NCI-H2171 (cell line): ENCODE measurements at places on chromosomes 6 and 20.

DNA sequence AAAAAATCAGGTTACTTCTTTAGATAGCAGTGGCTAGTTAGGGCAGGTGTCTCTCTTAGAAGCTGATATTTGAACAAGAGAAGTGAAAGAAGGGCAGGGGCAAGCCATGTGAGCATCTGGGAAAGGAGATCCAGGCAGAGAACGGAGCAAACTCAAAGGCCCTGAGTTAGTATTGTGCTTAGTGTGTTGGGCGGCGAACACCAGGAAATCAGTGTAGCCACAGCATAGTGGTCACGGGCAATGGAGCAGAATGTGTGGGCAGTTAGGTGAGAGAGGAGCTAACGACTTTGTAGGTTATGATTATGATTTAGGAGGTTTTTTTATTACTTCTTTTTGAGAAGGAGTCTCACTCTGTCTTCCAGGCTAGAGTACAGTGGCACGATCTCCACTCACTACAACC, 229.3 kb downstream of the TMEM242 start:
- DNase-seq = no peak

DNA sequence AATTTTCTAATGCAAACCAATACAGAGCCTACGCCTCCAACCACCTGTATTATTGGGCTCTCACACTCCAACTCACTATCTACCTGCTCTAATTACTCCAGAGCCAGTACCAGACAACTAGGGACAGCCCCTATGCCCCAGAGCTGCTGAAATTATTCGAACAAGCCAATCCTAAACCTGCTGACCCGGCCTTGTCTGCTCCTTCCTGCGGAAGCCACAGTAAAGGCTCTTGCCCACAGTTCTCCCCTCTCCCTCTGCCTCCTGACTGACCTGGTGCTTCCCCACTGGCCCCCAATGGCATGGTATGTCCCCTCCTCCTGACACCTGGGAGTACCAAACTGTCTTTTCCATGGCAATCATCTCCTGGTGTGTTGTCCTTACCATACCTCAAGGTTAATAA, 4.1 kb upstream of the TOX2 start:
- DNase-seq = no peak

DNA sequence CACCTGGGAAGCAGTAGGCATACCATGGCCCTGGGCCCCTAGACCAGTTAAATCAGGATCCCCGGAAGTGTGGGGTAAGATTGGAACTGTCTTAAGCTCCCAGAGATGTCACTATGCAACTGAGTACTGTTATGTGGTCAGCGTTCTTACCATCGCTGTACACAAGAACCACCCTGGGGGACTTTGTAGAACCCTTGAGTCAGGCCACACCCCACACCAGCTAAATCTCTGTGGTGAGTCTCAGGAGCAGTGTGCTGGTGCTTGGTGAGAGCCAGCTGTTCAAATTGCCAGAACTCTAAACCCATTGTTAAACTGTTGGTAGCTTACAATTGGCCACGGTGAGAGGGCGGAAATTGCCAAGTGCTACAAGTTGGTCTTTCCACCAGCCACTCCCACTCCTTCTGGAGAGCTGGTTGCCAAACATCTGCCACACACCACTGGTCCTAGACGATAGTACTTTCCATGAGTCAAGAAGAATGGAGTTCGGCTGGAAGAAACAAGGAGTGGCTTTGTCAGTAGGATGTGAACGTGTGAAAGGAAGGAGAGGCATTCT, 80.5 kb upstream of the SYNDIG1 start:
- no peak for DNase-seq

GRCh38 chr6:19322691-19323485, 514.3 kb upstream of the ID4 start:
- DNase-seq = no peak

DNA sequence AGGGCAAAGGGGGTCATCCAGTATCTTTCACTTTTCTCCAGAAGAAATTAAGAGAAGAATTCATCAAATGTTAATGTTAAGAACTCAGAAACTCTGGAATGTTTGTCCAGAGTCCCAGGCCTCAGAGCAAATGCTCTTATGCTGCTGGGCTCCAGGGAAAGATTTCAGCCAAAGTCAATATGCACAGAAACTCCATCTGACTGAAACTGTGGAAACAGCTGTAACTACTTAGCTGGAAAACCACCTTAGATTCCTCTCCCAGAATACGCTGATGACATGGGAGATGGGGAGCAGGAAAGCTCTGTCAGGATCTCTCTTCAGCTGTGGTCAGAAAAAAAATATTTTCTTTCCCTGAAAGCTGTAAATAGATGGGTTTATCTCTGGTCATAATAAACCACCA, 559.6 kb downstream of the RFPL4B start:
- no peak for DNase-seq

DNA sequence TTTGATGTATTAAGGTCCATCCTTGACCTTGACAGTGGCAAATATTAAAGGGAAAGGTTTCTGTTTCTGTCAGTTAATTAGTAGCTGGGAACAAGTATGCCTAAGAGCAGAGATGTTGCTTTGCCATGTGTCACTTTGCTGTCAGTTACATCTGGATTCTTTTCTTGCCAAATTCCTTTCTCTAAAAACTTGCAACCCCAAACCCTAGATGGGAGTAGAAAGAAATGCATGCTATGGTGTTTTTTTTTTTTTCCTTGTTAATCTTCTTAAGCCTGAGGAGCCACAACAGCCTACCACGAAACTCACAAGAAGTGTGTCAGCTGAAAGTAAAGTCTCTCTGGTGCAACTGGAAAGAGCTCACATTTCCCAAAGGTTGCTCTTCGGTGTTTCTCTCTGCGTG, 18.0 kb upstream of the CLDN20 start:
- DNase-seq = no peak

DNA sequence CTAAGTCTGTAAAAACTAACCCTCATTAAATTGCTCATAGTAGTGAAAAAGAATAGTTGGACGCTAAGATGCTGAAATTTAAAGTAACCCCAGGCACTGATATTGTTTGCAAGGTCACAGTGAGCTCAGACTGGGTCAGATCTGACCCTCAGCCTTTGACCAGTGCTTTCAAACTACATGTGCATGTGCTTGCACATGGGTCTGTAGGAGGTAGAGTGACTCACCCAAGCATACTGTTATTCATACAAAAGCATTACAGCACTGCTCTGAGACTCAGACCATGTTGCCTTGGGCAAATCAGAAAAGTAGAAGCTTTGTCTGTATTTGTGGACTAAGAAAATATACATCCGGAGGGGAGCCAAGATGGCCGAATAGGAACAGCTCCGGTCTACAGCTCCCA, 326.4 kb upstream of the MARCKS start:
- no peak for DNase-seq

DNA sequence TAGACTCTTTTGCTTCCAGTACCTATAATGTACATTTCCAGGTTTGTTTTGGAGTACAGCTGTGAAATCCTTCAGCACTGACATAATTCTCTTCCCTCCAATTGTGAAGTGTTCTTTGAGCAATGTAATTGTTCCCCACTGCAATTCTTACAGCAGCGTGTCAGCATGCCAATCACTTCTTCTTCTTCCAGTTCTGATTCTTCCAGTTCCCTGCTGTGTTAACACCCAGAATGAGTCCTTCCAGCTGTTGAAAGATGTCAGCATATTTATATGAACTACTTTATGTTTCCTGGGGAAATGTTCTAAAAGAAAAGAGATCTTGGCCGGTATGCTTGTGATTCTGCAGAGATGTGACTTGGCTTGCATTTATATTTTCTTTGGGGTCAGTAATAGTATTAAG, 213.9 kb downstream of the UNC5CL start:
- DNase-seq = no peak

GRCh38 chr6:79630883-79631692, at the start of gene SH3BGRL2:
TSS of gene SH3BGRL2 (plus strand) at chr6:79631329. CDS start at chr6:79631462, 133 bp downstream.
- peak; percentile 72 for DNase-seq

DNA sequence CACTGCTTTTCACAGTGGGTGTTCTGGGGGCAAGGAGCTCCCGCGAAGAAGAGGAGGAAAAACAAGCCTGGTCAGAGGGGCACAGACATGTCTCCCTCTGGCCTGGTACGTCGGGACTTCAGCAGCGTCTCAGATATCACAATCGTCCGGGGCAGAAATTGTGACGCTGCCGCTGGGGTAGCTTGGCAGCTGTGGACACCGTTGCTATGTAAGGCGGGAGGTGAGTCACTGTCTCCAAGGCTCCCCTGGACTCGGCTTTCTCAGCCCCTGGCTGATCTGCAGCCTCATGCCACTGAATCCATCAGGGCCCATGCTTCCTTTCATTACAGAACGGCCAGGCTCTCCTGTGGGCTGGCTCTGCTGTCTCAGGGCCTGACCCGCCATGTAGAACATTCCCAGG, 98.7 kb downstream of the SULF2 start:
- no peak for DNase-seq

GRCh38 chr6:159305804-159306537, 136.8 kb downstream of the FNDC1 start:
- DNase-seq = no peak

DNA sequence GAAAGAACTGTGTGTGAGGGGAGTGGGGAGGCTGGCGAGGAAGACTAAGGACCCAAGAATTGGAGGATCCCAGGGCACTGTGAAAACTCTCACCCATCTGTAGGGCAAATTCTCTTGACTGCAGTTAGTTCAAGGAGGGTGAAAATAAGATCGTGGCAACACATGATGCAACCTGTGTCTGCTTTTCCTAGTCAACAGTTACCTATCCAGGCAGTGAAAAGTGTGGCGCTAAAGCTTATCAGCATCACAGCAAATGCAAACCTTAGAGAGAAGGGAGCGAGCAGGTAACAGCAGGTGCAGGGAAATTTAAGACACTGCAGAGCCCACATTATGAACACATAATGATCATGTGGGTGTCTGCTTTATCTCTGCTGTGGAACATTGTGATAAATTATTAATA, 97.7 kb upstream of the SGK1 start:
- DNase-seq = no peak

DNA sequence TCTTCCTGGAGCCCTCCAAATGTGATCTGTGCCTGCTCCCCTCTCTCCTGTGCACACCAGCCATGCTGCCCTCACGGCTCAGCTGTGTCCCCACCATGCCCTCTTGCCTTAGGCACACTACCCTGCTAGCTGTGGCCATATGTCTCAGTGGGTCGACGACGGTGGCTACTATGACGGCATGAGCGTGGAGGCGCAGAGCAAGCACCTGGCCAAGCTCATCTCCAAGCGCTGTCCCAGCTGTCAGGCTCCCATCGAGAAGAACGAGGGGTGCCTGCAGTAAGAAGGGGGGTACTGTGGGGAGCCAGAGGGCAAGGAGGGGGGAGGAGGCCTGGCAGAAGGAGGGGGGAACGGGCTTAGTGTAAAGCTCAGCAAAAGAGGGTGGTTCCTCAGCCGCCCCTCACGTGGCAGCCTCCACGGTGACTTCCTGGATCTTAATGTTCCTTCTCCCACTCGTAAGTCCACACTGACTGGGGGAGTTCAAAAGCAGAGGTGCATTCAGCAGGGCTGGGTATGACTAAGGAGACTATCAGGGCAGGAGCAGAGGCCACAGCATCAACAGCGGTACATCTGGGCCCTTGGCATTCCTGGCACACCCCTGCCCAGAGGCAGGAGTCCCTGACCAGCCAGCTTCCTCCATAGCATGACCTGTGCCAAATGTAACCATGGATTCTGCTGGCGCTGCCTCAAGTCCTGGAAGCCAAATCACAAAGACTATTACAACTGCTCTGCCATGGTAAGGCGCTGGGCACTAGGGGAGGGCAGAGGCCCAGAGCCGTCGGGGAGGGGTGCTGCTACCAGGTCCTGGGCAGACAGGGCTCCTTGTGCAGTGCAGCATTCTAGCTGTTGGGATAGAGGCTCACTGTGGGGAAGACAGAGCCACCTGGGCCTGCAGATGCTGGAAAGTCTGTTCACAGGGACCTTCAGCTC, 8.0 kb downstream of the DNPH1 start:
- no peak for DNase-seq

GRCh38 chr6:27049863-27050781, 197.4 kb upstream of the PRSS16 start:
- no peak for DNase-seq

- no peak for DNase-seq
Observed at GRCh38 chr6:142821860-142822259, 123.1 kb downstream of the HIVEP2 start.

- DNase-seq = no peak
Observed at GRCh38 chr6:127176146-127176545, 57.7 kb downstream of the RSPO3 start.

DNA sequence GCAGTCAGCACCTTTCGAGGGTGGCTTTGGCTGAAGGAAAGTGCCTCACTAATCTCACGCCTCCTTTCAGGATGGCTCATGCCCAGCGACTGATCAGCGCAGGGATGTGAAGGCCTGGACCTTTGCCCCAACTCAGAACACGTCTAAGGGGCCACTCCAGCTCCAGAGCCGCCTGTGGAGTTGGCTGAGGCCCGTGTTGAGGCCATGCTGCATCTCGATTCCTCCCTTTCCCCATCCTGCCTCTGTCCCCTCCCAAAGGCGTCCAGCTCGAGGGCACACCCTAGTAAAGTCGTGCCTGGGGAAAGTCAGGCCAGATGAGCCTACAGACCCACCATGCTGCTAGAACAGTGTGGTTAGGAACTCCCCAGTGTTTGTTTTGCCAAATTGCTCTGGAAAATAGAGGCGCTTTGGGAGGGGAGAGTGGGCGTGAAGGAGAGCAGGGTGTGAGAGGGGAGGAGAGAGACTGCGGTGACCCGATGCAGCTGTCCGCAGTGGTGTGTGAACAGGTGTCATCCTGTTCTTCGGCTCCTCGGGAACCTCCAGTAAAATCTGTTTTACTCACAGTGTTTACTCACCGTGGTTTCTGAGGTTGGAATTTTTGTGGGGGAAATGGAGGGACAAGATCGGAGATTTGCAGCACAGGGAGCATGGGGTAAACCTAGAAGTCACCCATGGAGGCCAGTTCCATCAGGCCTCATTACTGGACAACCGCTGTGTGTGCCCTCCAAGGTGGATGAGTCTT, 85.0 kb upstream of the PMEPA1 start:
- no peak for DNase-seq

DNA sequence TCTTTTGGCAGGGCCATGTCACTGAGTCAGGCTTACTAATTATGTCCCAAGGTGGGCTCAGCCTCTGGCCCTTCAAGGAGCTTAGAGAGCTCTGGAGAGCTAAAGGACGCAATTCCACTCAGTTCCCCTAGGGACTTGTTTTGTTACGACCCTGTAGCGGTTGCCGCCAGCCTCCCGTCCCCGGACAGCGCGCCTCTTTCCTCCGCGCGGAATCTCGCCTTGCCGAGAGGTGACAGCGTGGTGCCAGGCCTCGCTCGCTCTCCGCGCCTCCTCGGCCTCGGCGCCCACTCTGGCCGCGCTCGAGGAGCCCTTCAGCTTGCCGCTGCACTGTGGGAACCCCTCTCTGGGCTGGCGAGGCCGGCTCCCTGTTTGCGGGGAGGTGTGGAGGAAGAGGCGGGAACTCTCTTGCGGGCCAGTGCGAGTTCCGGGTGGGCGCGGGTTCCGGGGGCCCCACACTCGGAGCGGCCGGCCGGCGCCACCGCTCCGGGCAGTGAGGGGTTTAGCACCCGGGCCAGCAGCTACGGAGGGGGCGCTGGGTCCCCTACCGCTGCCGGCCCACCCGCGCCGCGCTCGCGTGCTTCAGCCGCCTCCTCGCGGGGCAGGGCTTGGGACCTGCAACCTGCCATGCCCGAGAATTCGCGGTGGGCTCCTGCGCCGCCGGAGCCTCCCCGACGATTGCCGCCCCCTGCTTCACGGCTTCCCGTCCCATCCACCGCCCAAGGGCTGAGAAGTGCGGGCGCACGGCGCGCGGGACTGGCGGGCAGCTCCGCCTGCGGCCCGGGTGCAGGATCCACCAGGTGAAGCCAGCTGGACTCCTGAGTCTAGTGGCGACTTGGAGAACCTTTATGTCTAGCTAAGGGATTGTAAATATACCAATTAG, 9.9 kb upstream of the ZNF311 start:
- no peak for DNase-seq
